ENCODE measurements at places on chromosomes 1 and 21.

GRCh38 chr1:101071470-101071891 lies 45.9 kb upstream of the DPH5 start:
- DNase-seq: no peak

GRCh38 chr1:30008998-30009657 lies 714.3 kb downstream of the MATN1 start:
- no peak for DNase-seq

- DNase-seq: no peak
Observed at GRCh38 chr1:41592451-41593125, 108.1 kb upstream of the EDN2 start.

DNA sequence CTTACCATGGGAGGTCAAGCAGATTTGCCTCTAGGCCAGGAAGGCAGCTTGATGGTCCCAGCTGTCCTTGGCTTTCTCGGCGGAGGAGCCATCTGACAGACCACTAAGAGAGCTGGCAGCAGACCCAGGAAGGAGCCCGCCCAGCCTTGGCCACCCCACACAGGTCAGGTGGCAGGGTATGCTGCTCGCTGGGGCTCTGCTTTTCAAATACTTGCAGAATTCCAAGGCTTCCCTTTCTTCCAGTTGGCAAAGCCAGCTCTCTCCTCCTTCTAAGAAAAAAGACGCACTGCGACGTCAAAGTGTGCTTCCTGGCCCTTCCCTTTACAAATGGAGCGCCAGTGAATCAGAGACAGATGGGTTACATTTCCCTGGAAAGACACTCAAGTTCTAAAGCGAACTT lies 229.4 kb downstream of the CACNA1E start:
- DNase-seq: no peak

DNA sequence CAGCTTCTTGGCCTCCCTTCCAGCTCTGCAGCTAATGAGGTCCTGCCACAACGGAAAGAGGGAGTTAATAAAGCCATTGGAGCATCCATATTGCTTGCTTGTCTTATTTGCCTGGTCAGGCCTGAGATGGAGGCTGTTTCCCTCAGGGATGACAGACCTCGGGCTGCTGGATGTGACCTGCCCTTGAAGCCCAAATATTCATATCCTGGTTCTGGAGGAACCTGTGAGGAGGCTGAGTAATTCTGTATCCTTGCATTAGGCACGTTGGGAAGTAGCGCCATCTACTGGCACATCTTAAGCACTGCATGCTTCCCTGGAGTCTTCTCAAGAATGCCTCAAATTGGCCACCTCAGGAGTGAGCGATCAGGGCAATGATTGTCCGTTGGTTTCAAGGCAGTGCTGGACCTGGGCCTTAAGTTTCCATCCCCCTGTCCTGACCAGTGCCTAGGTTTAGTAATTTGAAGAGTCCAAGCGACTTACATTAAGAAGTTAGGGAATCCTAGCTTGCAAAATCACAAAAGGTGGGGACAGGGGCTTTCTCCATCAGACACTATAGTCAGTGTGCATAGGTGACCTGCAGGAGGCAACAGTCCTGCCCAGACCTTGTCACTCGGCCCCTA lies 13.8 kb upstream of the NASP start:
- peak; percentile 70 for DNase-seq

DNA sequence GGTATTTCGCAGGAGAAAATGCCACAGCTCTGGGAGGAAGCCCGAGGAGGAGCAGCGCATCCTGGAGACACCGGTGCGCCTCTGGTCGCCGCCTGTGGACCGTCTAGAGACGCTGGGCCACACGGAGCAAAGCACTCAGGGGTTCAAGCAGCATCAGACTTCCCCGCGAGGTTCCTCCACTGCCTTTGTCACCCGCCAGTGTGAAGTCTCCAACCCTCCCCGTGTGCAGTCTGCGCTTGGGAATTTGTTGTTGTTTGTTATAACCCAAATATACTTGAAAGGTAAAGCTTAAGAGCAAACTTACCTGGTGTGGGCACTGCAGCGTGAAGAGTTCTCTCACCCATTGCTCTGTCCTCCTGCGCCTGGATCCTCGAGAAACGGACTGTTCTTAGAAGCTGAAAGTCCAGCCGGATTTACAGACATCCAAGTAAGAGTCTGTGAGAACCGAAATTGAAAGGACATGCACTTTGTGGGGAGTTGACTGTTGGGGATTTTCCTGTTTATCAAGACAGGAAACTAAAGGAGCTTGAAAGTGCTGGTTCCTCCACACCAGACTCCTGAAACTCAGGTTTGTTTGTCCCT lies at the start of gene GBP4:
TSS of gene GBP4 (minus strand) at position 452 of the 582 bp plus-strand sequence. CDS start at position 344, 108 bp downstream.
- peak; percentile 45 for DNase-seq

DNA sequence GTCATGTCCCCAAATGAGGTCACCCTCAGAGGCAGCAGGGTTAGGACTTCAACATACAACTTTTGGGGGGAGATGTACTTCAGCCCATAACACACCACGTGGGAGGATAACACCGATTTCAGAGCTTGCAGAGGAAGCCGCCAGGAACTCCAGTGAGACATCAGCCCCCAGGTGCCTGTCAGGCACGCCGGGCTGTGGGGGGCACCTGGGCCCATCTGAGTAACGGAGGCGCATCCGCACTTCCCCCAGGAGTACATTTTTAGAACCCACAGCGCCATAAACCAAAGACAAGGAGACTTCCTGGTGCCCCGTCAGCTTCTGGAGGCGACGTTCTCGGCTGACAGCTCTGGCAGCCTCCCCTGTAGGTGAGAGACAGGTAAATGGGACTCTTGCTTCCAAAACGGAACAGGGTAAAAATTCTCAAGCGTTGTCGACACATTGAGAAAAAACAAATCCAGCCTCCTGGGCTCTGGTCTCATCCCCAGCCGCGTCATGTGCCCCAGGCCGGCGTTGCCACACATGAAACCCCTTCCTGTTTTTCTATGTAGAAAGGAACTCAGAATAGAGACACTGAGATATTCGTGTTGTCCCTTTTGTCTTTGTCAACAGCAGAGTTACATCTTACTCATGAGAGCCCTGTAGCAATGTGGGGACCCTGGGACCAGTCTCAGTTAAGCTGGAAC lies 93.3 kb downstream of the PDE9A start:
- no peak for DNase-seq

DNA sequence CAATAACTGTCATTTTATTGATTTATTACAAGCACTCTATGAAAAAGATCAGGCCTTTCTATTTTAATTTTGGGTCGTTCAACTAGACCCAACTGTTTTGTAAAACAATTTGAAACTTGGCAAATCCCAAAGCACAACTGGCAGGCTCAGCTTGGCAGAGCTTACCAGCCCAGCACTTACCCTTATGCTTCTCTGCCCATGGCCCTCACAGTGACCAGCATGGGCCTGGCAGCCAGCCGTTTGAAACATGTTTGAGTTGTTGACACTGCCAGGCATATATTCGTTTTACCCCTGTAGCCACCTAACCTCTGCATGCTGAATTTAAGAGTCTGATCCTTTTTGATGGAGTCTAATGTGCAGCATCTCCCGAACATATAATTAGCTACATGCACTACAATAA lies 796.7 kb upstream of the ADGRL2 start:
- no peak for DNase-seq

DNA sequence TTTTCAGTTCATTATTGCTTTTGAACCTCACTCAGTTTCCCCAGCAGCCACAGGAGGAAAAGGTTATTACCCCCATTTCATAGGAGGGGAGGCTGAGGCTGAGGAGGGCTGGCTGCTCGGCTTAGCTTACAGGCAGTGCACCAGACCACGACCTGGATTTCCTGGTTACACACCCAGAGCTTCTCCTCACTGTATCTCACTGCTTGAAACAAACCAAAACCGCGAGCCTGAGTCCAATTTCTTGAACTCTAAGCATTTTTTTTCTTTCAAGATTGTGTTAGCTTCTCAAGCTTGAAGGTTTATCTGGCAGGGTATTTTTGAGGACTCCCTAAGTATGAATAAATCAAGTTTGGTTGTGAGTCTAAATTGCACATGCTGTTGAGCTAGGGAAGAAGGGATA lies 188.9 kb upstream of the EDN2 start:
- peak; percentile 63 for DNase-seq

DNA sequence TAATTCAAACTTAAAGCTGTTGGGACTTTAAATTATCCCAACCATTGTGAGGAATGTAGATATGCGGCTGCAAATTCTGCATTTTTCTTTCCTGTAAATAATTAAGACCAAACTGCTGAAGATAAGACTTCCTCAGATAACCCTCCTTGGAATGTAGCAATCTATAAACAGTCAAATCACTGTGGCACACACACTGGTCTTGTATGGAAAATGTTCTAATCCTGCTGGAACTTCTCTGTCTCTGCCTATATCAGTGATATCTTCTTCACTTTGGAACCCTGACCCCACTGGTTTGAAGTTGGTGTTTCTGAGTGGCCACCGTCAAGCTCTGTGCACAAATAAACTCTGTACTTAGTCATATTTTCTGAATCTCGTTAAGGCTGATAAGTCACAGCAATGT lies 32.9 kb downstream of the HSF2BP start:
- no peak for DNase-seq

- DNase-seq: no peak
Observed at GRCh38 chr1:202411422-202411821, 62.9 kb downstream of the PPP1R12B start.

GRCh38 chr1:232062967-232063366 lies 436.4 kb downstream of the DISC1 start:
- DNase-seq: no peak

GRCh38 chr1:178092878-178093493 lies 918 bp upstream of the RASAL2 start:
- DNase-seq: peak; percentile 40

DNA sequence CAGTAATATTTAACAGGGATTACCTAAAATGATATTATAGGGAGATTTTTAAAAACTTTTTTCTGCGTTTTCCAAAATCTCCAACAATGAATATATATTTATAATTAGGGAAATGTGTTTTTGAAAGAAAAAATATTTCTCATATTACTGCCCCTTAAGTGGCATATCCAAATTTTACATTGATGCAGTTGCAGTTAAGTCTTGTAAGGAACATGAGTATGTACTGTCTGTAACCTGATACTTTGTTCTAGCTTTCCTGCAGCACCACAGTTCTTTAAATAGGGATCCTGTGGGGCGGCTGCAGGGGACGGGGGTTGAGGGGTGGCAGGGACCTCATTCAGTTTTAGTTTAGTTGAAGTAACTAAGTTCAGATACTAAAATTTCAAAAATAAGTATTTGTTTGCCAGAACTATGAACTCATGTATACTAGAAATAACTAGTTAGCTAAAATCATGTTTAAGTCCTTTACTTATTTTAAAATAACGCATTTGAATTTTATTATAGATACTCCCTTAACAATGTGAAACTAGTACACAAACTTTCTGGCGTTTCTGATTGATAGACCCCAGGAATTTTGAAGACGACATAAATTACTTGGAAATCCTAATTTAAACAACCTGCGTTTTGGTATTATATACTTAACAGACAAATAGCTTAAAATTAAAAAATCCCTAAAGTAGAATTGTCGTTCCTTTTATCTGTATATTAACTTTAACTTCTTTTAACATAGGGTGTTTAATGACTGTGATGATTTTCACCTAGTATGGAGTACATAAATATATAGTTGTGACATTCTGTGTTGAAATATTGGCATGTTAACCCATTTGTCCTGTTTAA lies 639 bp upstream of the DNAJB4 start:
- DNase-seq: peak; percentile 39

- DNase-seq: no peak
Observed at GRCh38 chr1:185679220-185679619, 55.0 kb upstream of the HMCN1 start.

DNA sequence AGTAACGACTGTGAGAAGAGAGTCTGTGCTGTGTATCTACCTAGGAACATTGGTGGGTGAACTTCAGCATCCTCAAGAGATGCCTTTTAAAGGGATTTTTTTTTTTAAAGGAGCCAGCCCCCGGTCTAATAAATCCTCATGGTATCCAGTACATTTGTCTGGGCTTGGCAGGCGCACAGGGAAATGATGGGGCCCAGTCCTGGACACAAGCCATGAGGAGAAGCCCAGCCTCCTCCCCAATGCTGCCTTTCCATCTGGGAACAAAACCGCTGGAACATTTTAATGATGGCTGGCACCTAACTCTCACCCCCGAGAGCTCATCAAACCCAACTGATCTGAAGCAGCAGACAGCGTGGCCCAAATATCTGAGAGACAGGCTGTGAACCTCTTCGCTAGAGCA lies 64.2 kb downstream of the ACOT7 start:
- DNase-seq: no peak

- no peak for DNase-seq
Observed at GRCh38 chr1:242873661-242874060, 349.2 kb upstream of the PLD5 start.

DNA sequence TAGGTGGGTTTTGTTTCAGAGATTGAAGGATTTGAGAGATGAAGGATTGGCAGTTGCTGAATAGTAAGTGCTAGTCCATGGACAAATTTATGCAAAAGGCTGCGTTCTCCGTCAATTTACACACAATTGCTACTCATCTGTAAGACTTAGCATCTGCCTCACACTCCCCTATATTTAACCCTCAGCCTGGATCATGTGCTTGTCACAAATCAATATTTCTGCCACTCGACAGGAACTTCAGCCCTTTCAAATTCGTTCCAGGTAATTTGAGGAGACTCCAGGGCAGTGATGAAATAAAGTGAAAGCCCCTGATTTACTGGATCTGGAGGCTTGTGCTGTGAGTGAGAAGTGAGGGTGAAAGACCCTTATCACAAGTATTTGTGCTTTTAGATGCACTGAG lies 105.6 kb upstream of the UBE2U start:
- no peak for DNase-seq

DNA sequence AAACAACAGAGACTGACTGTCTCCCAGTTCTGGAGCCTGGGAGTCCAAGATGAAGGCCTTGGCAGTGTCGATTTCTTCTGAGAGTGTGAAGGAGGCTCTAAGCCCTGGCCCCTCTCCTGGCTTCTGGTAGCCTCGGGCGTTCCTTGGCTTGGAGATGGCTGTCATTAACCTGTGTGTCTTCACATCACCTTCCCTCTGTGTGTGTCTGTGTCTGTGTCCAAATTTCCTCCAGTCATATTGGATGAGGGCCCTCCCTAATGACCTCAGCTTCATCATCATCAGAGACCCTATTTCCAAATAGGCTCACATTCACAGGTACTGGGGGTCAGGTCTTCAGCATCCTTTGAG lies 138.3 kb downstream of the TOMM20 start:
- DNase-seq: no peak

DNA sequence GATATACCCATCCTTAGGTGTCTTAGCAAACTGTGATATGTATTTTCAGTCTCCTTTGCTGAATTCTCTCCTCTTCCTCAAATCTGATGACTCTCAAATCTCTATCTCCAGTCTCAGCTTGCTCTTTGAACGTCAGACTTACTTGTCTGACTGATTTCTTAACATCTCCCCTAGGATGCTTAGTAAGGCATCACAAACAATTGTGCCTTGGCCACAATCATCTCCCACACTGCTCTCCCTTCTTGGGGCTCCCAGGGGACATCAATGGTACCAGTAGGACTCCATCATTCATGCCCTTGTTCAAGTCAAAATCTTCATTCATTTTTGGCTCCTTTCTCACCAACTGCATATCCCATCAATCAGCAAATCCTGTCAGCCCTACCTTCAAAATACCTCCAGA lies 42.0 kb downstream of the GNG12 start:
- no peak for DNase-seq
